Stimulated activated CD4-positive, alpha-beta T cell treated with anti-CD3 and anti-CD28 coated beads, TNF-alpha, amount 100 ng/mL, for 1 hour (primary cell): ENCODE measurements at places on chromosomes 1 and 21.

- no peak for DNase-seq
Observed at GRCh38 chr1:208048904-208049303, 138.0 kb upstream of the CD34 start.

DNA sequence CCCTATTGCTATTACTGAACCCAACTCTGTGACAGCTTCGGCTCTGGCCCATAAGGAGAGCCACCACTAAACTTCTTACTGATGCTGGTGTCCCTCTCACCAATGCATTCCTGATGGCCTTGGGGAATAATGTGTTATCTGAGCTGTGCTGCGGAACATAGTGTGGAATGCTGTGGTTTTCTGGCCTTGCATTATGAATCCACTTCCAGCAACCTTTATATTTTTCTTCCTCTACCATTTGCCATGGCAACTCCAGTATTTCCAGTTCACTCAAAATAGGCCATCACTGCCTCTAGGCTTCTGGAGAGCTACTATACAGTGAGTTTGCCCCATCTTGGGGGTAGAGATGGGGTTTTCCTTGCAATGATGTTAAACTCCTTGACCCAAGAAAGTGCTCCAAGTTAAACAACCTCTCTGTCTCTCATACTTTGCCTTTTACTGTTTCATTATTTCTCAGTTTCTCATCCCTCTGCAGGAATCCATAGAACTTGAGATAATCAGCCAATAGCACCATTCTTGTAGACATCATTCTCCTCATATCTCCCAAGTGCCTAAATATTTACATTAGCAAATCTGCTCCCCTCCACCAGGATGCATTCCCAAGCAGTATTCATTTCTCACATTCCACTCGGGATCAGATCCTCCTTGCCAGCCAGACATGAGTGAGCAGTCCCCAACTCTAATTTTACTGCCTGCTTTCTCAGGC lies 11.1 kb upstream of the RAVER2 start:
- no peak for DNase-seq

- no peak for DNase-seq
Observed at GRCh38 chr1:33036051-33036525, 595 bp downstream of the AK2 start.

- no peak for DNase-seq
Observed at GRCh38 chr1:87346130-87346814, 17.6 kb downstream of the LMO4 start.

DNA sequence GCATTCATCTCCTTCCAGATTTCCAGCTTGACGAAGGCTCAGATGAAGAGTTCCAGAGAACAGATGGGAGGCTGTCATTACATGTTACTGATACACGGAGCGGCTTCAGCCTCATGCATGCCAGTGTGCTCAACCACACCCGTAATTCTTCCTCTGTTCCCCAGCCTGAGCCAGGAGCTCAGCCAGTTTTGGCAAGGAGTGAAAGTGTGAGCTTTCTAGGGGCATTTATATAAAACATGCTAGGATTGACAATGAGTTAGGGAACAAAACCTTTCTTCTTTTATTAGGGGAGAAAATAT lies 290.4 kb upstream of the PLXNA2 start:
- DNase-seq, result no peak

GRCh38 chr1:26922901-26923300 lies 1.4 kb downstream of the NUDC start:
- no peak for DNase-seq

DNA sequence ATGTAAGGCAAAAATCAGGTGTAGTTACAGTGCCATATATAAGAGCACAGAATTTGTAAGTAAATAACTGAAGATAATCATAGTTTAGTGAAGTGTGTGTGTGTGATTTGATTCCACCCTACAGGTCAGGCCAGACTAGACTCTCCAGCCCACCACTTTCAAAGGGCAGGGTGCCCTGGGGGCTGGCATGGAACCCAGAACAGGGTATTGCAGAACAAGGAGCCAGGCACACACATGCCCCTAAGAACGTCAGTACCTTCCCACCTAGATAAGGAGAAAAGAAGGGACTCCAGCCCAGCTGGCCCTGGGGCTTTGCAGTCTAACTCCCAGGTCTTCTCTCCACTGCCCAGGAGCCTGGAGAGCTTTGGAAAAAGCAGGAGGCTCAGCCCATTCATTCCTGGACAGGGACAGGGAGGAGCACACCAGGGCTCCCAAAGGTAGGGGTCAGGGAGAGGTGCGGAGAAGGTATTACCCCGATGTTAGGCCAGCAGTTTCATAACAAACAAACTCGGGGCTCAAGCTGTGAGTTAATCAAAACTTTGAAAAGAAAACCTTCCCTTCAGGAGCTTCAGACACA lies 149.7 kb upstream of the VANGL1 start:
- no peak for DNase-seq

DNA sequence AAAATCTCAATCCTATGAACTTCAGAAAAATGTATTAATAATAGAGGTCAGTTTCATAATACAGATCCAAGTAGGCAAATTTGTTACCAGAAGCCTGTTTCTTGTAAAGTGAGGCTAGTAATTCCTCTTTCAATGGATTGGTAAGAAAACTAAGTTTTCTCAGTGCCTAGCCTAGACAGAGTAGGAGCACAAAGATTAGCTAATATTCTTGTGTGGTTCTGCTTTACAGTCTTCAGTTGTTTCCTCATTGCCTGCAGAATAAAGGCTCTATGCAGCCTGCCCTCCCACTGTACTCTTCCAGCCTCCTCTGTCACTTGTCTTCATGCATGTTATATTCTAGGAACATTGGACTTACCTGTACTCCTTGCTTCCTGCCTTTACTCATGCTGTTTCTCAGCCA lies 2.4 kb upstream of the PPP1R15B start:
- DNase-seq, result no peak

DNA sequence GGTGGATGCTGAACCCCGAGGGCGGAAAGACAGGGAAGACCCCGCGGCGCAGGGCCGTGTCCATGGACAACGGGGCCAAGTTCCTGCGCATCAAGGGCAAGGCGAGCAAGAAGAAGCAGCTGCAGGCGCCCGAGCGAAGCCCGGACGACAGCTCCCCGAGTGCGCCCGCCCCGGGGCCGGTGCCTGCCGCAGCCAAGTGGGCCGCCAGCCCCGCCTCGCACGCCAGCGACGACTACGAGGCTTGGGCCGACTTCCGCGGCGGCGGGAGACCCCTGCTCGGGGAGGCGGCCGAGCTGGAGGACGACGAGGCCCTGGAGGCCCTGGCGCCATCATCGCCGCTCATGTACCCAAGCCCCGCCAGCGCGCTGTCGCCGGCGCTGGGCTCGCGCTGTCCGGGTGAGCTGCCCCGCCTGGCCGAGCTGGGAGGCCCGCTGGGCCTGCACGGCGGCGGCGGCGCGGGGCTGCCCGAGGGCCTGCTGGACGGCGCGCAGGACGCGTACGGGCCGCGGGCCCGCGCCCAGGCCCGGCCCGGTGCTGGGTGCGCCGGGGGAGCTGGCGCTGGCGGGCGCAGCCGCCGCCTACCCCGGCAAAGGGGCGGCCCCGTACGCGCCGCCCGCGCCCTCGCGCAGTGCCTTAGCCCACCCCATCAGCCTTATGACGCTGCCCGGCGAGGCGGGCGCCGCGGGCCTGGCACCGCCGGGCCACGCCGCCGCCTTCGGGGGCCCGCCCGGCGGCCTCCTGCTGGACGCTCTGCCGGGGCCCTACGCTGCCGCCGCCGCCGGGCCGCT lies 20.7 kb downstream of the FOXO6 start:
- no peak for DNase-seq

- DNase-seq, result no peak
Observed at GRCh38 chr1:236522937-236523703, 662 bp upstream of the LGALS8 start.
